Activated CD4-positive, alpha-beta T cell treated with anti-CD3 and anti-CD28 coated beads for 24 hours (primary cell): ENCODE measurements at places on chromosomes 7 and 10.
A peak's percentile ranks its signal among the peaks of the same experiment; 100 is the strongest.

DNA sequence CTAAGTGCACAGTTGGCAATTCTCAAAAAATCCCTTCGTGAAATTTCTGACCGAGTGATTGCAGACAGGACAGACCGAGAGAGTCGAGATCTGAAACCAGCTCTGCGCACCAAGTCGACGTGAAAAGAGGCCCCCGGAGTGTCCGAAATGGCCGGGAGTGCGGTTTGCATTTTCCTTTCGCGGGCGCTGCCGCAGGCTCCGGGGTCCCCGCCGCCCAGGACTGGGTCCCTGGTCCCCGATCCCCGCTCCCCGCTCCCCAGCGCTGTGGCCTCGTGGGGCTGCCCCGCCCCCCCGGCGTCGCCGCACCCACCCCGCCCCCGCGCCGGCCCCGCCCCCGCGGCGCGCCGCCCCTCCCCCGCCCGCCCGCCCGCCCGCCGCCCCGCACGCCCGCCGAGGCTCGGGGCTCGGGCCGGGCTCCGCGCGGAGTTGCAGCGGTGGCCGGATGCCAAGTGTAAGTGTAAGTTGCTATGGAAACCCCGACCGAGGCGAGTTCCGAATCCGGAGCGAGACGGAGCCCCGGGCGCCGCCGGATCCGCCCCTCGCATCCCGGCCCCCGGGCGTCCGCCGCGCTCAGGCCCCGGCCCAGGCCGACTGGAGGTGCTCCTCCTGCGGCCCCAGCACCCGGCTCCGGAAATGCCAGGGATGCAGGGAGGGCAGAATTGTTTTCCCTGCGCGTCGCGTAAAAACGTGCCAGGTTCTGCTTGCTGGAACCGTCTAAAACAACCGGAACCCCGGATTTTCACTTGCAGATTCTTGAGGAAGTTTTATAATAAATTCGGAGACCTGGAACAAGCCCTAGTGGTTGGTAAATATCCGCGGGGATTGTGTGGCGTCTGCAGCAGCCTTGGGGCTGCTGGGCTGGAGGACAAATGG, 4.6 kb downstream of the BMI1 start:
- DNase-seq = peak; percentile 49

- DNase-seq = no peak
These were observed 39.6 kb upstream of the KLHL7 start for GRCh38 chr7:23065974-23066373.

DNA sequence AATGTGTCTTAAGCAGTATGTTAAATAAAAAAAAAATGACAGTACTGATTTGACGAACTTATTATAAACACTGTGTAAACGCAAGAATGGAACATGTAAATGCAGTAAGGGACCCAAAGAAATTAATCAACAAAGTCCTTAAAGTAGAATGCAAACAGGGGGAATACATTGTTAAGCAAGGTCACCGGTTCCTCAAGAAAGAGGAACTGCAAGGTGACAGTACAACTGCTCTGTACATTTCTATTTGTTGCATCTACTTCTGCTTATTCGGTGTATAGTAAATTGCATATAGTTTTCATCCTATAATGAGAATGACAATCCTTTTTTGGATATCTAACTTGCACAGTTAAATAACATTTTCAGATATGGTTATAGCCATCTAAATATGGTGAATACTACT, 387.0 kb upstream of the SEMA3D start:
- no peak for DNase-seq

DNA sequence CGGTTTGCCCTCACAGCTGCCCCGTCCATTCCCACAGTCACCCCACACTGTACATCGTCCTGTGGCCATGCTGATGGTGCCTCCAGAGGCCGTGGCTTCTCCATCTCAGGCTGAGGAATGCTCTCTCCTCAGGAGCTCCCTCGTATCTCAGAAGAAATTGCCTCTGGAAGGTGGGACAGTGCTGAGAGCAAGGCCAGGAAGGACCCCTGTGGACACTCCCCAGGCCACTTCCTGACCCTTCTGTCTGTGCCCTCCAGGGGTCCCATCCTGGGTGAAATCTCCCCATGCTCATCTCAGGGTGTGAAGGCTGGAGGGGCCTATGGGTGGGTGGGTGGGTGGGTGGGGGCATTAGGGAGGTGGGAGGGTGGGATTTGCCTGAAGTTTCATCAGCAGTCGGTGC, 454.3 kb downstream of the PLXNA4 start:
- no peak for DNase-seq

- no peak for DNase-seq
These were observed 48.8 kb upstream of the CAMK2B start for GRCh38 chr7:44374007-44374763.

DNA sequence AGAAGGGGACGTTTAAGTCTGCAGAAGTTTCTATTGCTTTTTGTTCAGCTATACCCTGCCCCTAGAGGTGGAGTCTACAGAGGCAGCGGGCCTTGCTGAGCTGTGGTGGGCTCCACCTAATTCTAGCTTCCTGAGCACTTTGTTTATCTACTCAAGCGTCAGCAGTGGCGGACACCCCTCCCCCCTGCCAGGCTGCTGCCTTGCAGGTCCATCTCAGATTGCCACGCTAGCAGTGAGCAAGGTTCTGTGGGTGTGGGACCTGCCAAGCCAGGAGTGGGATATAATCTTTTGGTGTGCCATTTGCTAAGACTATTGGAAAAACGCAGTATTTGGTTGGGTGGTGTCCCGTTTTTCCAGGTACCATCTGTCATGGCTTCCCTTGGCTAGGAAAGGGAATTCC, 147.3 kb upstream of the PRPS1L1 start:
- no peak for DNase-seq

DNA sequence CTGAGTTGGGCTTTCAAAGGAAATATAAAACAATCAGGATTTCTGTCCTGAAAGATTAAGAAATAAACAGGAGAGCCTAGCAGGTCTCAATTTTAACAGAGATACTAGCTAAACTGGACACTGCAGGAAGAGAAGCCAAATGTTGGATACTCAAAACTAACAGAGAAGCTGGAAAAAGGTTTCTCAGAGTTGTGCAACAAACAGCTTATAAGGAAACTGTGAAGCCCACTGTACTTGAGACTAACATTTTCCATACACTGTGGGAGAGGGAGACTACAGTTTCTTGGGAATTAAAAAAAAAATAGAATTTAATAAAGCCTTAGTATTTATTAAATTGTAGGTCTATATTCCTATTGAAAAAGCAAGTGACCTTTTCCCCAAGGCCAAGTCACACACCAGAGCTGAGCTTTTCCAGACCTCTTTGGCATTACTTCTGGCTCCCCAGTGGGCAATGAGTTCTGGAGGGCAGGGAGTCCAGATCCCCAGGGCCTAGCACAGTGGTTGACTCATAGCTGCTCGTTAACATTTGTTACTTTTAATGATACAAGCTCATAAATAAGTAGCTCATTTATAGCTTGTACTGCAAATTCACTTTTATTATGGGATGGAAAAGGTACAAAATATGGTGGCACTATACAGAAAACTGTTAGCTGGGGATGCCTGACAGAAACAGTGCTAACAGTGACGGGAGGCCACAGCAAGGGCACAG, 68.3 kb downstream of the MINDY3 start:
- DNase-seq = no peak
